ENCODE measurements at places on chromosomes 3 and 15.

- no peak for DNase-seq
Observed at GRCh38 chr3:57093971-57094535, 33.6 kb downstream of the SPATA12 start.

DNA sequence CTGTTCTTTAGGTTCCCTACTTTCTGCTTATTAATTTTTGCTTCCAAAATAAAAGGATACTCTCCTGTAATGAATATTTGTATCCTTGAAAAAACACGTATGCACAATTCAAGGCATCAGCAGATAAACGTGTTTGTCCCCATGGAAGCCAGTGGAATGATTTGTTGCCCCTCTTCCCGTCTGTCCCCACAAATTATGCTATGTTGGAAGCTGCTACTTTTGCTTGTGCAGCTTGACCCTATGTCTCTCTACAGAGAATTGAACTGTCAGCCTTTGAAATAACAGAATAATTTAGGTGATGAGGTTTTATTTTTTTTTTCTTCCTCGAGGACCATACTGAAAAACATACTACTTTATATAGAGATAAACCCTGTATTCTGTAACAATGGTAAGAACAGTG lies 401.5 kb upstream of the GOLIM4 start:
- no peak for DNase-seq

DNA sequence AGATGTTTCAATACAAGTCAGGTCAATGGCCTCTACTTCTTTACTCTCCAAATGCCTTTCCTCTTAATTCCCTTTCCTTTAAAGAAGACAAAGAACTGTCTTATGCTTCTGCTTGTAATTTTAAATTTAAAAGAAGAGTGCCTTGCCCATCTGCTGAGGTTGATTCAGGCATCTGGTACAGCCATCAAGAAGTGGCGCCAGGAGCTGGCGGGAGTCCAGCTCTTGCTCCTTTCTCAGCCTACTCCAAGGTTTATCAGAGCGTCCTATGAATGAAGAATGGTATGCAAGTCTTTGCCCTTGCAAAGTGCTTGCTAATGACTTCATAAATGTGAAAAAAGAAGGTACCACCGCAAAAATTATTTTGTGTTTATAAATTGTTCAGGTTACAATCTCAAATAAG lies 294.6 kb upstream of the TGFBR2 start:
- no peak for DNase-seq

DNA sequence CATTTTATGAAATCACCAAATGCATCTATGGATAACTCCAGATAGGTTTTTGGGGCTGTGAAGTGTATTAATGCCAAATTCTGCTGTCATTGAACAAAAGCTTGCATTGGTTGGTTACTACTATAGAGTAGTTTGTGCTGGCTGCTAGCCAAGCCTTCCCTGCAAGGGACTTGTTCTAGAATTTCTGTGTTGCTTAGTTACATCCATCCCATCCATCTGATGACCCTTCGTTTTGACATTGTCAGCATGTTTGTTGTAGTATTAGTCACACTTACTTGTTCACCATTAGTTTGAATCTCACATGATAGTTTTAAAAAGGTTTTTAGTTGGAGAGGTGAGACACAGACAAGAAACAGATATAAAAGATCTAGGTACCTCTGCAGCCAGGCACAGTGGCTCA lies 7.0 kb upstream of the NIPA2 start:
- no peak for DNase-seq

DNA sequence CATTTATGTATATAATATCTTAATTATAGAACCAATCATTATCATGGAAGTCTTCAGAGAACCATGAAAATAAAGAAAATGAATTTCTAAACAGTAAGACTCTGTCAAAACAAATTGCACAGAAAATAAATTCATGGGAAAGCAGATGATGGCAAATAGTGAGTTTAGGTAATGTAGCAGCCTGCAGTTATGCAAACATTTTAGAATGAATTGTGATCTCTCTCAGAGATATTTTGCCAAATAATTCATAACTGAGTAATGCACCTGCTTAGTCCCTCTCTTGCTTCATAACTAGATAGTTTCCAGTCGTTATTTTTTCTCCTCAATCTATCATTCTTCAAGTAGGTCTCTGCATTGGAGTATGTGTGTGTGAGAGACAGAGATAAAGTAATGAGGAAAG lies 492.7 kb upstream of the THBS1 start:
- no peak for DNase-seq

- DNase-seq: peak; percentile 46
Observed at GRCh38 chr3:10548992-10549391, 43.6 kb upstream of the ATP2B2 start.

GRCh38 chr3:191352014-191352413 lies 21.7 kb upstream of the UTS2B start:
- no peak for DNase-seq

- peak; percentile 74 for DNase-seq
Observed at GRCh38 chr3:32401556-32402081, 10.0 kb downstream of the CMTM7 start.

DNA sequence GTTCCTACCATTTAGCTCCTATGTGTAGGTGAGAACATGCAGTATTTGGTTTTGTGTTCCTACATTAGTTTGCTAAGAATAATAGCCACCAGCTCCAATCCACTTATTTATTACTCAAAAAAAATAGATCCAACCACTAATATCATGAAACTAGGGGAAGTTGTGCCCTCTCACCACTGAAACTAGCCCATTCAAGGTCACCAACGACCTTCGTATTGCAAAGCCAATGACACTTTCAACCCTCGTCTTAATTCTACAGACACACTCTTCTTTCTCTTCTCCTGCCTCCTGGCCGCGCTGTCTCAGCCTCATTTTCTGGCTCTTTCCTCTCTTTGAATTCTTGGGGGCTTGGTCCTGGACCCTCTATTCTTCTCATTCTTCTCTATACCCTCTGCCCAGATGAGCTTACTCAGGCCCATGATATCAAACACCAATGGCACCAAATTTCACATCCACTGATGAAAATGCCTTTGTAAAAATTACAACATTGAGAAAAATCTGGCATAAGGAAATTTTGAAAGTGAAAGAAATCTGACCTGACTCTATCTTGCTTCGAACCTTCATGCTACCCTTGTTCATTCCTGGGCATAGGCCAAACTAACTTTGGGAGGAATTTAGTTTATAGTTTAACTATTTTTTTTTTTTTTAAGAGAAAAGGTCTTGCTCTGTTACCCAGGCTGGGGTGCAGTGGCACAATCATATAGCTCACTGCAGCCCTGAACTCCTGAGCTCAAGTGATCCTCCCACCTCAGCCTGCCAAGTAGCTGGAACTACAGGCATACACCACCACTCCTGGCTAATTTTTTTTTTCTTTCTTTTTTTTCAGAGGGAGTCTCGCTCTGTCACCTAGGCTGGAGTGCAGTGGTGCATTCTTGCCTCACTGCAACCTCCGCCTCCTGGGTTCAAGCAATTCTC lies 25.4 kb upstream of the LIMD1 start:
- no peak for DNase-seq

DNA sequence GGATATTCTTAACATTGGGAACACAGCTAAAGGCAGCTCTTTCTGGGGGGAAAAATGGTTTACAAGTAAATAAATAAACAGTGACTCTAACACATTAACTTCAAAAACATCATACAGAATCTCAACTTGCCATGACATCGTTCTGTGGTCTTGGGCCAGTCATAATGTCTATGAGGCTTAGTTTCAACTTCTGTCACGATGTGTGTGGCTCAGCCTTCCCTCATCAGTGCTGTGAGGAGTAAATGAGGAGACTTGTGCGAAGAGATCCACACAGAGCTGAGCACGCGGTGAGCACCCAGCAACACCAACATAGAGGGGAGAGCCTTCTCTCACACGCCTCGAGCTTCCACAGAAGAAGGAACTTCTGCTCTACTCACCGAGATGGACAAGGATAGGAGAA lies 49.0 kb downstream of the DZIP1L start:
- peak; percentile 74 for DNase-seq

- peak; percentile 49 for DNase-seq
Observed at GRCh38 chr3:143951351-143951971, 20.2 kb upstream of the DIPK2A start.

GRCh38 chr3:103963599-103963998 lies 1403.1 kb upstream of the ALCAM start:
- DNase-seq: no peak
